ENCODE measurements at places on chromosomes 12 and 14.

DNA sequence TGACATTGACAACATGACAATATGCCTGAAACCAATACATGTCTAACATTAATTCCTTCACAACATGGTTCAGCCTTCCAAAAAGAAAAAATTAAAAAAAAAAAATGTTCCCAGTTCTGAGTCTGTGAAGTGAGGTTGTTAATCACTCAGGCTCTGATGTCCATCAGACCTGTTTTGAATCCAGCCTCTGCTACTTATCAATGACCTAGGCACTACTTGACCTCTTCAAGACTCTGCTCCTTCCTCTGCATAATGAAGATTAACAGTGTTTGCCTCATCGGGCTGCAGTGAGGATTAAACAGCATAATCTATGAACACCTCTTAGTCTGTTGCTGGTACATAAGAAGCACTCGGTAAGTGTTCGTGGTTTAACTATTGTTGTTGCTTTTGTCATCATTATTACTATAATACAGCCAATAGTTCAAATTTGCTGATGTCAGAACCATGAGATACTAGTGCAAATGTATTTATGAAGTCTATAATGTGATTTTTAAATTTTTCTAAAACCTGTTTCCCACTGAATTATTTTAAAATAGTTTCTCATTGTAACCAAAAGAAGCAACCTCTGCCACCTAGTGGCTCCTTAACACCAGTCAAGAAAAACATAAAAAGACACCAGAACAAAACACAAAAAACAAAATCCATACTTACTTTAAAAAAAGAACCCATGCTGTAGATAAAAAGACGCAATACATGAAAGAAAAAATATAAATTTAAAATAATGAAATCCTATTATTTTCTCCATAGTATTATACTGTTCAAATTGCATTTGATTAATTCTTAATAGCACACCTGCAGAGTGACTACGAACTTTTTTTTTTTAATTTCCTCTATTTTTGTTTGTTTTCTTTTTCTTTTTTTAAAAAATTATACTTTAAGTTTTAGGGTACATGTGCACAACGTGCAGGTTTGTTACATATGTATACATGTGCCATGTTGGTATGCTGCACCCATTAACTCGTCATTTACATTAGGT lies 20.3 kb upstream of the TMX1 start:
- no peak overlapping the region for H3K4me3 ChIP-seq
- no peaks in the 10 kb centered on the region for H3K27me3 ChIP-seq
- no peaks in the 10 kb centered on the region for H3K36me3 ChIP-seq
- no peaks in the 10 kb centered on the region for H3K4me1 ChIP-seq

DNA sequence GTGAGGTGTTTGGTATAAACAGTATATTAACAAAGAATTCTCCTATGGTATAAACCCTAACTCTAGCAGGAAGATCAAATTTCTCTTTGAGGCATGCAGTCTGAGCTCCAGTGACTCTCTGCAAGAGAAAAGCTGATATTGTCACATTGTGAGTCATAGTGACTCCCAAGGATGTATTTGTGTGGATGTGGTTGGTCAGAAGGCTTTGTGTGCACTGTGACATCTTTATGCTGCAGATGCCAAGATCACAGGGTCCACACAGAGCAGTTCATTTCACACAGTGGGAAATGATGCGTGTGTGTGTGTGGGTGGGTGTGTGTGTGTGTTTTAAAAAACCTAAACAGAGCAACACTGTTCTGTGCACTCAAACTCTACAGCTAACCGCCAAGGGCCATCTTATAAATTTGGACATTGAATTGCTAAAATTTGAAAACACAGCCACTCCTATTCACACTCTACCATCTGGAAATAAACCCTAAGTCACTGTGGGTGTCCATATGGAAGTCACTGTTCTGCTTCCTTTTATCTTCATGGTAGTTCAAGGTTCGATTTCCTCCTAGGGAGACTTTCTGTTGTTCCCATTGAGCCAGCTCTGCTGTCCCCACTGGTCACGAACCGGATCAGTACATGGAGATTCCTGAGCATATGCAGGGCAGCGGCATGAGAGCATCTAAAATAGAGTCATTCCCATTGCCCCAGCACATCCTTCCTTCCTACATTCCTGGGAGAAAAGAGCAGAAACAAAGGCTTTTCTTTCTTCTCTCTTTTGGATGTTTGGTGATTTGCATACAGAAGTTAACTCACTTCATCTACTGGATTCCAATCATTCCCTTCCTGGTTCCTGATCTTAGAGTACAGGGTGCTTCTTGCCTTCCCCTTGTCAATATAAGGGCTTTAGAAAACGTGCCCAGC lies 727.6 kb downstream of the DIO2 start:
- no peaks in the 10 kb centered on the region for H3K27me3 ChIP-seq
- no peak overlapping the region for H3K27ac ChIP-seq
- no peak overlapping the region for H3K4me3 ChIP-seq

DNA sequence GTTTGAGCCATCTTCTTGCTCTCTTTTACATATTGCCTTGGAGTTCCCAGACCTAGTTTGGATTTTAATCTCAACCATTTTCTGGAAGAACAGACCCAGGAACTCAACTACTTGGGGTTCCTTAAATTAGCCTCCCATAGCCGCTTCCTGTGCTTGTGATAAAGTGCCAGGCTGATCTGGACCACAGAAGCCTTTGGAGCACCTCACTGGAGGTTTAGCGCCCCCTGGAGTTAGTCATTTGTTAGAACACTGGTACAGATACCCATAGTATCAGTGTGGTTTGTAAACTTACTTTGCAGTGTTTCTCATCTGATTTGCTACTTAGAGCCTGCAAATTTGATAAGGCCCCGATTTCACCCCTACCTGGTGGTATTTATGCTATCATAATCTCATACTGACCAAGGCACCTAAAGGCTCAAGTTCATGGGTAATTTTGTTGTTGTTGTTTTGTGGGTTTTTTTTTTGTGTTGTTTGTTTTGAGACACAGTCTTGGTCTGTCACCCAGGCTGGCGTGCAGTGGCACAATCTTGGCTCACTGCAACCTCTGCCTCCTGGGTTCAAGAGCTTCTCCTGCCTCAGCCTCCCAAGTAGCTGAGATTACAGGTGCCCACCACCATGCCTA lies 3.7 kb downstream of the UNC119B start:
- H3K4me1 ChIP-seq: peaks cover 32% of the 10 kb centered on the region
- H3K27ac ChIP-seq: no peak overlapping the region
- no peak overlapping the region for H3K4me3 ChIP-seq
- no peak for DNase-seq

- H3K27ac ChIP-seq: no peak overlapping the region
- DNase-seq: no peak
- no peaks in the 10 kb centered on the region for H3K27me3 ChIP-seq
- H3K4me3 ChIP-seq: no peak overlapping the region
Measured at GRCh38 chr12:4084573-4084972, 189.0 kb upstream of the CCND2 start.

DNA sequence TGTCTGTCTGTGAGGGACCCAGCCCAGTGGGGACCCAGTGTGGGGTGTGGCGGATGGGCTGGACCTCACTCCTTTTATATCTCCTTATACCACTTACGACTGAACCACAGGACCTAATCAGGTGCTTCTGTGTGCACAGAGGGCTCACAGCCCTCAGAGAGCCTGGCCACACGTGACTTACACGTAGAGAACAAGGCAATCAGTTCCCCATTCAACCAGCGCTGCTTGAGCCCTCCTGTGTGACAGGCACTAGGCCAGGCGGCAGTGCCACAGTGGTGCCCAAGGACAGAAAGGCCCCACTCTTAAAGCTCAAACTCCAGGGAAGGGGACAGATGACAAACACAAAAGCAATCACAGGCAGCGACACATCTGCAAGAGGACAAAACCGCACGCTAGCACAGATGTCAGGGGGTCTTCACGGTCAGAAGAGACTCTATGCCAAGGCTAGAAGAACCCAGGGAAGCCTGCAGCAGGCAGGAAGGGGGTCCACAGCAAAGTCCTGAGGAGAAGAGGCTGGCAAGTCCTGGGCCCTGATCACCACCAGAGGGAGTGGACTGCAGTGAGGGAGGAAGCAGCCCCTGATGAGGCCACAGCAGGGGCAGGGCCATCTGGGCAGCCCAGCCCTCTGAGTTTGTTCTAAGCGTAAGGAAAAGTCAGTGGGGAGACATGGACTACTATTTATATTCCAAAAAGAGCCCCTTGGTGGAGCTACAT lies 39.3 kb downstream of the SETD3 start:
- H3K4me3 ChIP-seq: no peak overlapping the region
- H3K27ac ChIP-seq: no peak overlapping the region
- H3K4me1 ChIP-seq: no peaks in the 10 kb centered on the region
- H3K36me3 ChIP-seq: no peaks in the 10 kb centered on the region

GRCh38 chr14:46322730-46323403 lies 328.7 kb downstream of the RPL10L start:
- no peak overlapping the region for H3K27ac ChIP-seq
- no peaks in the 10 kb centered on the region for H3K4me1 ChIP-seq
- no peaks in the 10 kb centered on the region for H3K27me3 ChIP-seq
- no peak overlapping the region for H3K4me3 ChIP-seq

DNA sequence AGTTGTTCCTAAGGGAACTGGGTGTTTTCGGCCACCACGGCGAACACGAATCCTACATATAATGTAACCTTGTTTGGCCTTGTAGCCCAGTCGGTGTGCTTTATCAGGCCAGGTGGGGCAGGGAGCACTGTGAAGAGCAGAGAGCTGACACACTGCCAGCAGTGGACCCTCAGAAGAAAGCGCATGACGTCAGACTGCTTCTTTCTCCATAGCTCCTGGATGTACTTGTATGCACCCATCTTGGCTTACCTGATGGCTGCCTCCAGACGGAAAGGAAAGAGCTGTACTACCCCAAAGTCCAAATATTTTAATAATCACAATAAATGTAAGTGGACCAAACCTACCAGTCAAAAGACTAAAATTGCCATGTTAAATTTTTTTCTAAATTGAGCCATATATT lies 31.3 kb upstream of the GSC start:
- H3K4me1 ChIP-seq: no peaks in the 10 kb centered on the region
- H3K27ac ChIP-seq: no peak overlapping the region
- no peaks in the 10 kb centered on the region for H3K27me3 ChIP-seq
- no peak for DNase-seq
- H3K4me3 ChIP-seq: no peak overlapping the region
- no peaks in the 10 kb centered on the region for H3K36me3 ChIP-seq

GRCh38 chr12:54301428-54302048 lies 723 bp upstream of the NFE2 start:
- no peak overlapping the region for H3K27ac ChIP-seq
- no peaks in the 10 kb centered on the region for H3K36me3 ChIP-seq
- no peak for DNase-seq
- no peak overlapping the region for H3K4me3 ChIP-seq
- H3K27me3 ChIP-seq: no peaks in the 10 kb centered on the region

DNA sequence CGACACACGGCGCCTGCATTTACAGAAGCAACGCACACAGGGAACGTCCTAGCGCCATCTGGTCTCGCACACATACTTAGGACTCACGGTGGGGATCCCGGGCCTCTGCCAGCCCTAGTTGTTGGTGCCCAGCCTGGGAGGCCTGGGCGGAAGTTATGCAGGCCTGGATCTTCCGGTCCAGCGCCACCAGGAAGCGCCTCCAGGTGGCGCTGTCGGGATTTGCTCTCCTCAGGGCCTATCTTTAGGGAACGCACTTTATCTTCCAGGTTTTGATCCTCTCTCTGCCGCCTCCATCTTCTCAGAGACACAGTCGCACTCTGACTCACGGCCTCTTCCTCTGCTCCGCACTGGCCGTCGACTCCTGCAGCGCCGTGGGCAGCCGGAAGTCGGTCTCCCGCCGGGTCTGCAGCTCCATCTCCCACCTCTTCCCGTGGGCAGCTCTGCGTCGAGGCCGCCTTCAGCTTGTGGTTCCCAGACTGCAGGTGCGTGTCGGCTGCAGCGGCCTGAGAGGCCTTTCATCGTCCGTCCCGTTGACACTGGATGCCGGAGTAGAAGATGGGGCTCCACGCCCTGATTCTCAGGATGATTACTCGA lies 760.4 kb downstream of the TMEM121 start:
- DNase-seq: no peak
- H3K4me3 ChIP-seq: no peak overlapping the region
- no peak overlapping the region for H3K27ac ChIP-seq
- no peaks in the 10 kb centered on the region for H3K4me1 ChIP-seq

GRCh38 chr12:105030820-105031807 lies 45.0 kb downstream of the NOPCHAP1 start:
- H3K4me1 ChIP-seq: no peaks in the 10 kb centered on the region
- no peak overlapping the region for H3K4me3 ChIP-seq
- no peak overlapping the region for H3K27ac ChIP-seq
- peaks cover 6% of the 10 kb centered on the region for H3K36me3 ChIP-seq
- no peaks in the 10 kb centered on the region for H3K27me3 ChIP-seq
- no peak for DNase-seq

GRCh38 chr12:39824505-39825212 lies 205.1 kb upstream of the ABCD2 start:
- no peaks in the 10 kb centered on the region for H3K36me3 ChIP-seq
- H3K27me3 ChIP-seq: no peaks in the 10 kb centered on the region
- DNase-seq: no peak
- no peak overlapping the region for H3K27ac ChIP-seq
- H3K4me3 ChIP-seq: no peak overlapping the region
